ENCODE measurements at places on chromosomes 12 and 14.

DNA sequence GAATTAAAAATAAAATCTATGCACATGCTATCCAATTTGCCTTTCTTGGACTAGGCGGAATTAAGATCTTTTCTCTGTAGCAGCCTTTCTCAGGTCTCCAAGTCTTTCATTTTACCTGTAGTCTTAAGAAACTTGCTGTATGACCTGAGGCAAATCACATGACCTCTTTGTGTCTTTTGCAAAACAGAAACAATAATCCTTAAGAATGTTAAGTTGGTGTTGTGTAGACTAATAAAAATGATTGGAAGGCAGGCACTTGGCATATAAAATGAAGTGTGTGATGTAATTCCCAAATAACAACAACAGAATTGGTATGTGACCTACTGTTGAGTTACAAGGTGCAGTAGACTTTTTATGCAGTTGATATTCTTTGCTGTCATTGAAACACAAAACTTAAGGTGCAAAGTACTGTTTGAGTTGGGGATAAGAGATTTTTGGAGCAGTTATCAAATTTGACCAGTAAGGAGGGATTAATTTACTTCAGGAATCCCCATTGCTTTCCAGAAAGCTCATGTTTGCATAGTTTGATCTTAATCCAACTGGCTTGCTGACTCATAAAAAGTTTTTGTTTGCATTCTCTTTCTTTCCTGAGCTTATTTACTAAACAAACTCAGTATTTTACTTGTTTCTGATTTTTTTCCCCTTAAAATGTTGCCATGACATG lies 51.4 kb downstream of the SUSD6 start:
- DNase-seq = no peak

GRCh38 chr14:56494167-56494566 lies 85.4 kb upstream of the TMEM260 start:
- DNase-seq = no peak

GRCh38 chr14:73008501-73008900 lies 18.4 kb downstream of the ZFYVE1 start:
- DNase-seq = no peak

DNA sequence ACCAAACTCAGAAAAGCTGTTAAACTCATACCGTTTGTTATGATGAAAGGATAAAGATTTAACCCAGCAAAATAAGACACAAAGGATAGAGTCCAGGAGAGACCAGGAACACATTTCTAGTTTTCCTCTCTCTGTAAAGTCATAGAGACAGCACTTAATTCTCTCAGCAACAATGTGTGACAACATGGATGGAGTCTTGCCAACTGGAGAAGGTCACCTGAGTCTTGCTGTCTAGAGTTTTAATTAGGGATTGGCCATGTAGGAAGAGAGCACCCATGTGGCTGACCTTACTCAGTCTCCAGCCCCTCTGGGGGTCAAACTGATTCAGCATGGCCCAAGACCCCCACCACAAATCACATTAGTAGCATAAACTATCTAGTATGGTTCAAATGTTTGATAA lies 151.0 kb upstream of the ATF7IP start:
- no peak for DNase-seq

- DNase-seq = no peak
Observed at GRCh38 chr14:87199381-87199780, 793.6 kb downstream of the GALC start.

DNA sequence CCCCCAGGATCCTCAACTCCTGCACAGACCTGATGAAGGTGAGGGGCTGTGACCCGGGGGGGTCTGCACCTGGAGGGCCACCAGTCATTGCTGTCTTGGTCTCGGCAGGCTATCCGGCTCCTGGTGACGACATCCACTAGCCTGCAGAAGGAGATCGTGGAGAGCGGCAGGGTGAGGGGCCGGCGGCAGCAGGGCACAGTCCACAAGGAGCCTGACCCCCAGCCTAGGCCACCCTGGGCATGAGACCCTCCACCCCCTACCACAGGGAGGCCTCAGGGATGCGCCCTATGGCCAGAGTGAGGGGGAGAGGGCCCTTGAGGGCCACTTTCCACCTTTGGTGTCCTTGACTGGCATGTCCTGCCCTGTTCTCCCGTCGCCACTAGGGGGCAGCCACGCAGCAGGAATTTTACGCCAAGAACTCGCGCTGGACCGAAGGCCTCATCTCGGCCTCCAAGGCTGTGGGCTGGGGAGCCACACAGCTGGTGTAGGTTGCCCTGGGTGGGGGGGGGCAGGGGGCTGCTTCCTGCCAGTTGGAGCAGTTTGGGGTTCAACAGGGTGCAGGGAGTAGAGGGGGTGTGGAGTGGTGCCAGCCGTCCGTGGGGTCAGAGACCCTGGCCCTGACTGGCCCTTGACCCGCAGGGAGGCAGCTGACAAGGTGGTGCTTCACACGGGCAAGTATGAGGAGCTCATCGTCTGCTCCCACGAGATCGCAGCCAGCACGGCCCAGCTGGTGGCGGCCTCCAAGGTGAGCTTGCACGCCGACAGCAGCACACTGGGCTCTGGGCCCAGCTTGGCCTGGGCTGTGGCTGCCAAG lies 25.0 kb downstream of the HIP1R start:
- peak; percentile 61 for DNase-seq

DNA sequence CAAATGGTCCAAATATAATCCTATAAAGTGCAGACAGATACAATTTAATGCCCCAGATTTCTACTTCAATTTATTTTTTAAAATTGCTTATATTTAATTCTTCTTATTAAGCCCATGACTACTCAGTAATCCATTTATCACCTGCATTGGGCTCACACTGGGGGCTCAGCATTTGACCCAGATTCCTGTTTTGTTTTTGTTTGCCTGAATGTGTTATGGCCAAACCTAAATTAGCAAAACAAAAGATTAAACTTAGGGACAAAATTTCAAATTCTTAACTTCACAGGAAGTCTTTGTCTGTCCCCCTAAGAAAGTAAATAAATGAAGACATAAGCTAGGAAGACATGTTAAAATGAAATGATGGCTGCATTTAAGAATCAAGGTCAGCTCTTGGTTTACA lies 322.3 kb downstream of the RMST start:
- no peak for DNase-seq

DNA sequence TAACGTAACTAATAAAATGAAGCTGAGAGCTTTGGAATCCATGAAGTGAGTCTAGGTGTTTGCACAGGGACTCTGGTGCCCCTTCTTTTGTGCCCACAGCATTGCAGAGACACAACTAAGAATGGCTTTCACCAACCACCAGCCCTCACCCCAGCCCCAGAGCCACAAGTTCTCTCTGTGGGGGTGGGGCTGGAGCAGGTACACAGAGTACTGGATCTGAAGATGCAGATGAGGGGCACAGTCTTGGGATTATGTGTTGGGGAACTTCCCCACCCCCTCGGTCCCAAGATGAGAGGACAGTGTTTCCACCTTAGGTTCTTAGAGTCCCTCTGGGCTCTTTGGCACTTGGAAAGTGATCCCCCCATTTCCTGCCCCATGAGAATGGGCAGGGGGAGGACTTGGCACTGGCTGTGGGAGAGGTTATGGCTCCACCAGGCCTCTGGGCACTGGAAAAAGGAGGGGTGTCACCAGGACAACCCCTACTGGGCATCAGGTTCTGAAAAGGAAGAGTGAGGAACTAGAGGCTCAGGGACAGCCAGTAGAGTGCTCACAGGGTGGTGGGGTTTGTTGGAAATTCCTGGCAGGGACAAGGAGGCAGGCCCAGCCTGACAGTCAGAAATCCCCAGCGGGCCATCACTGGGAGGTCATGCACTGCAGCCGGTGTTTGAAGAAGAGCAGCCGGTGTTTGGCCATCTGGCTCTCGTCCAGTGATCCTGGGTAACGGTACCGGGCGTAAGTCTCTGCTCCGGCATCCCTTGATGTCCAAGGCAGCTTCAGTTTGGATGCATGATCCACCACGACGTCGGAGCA lies 6.7 kb downstream of the B4GALNT1 start:
- no peak for DNase-seq

DNA sequence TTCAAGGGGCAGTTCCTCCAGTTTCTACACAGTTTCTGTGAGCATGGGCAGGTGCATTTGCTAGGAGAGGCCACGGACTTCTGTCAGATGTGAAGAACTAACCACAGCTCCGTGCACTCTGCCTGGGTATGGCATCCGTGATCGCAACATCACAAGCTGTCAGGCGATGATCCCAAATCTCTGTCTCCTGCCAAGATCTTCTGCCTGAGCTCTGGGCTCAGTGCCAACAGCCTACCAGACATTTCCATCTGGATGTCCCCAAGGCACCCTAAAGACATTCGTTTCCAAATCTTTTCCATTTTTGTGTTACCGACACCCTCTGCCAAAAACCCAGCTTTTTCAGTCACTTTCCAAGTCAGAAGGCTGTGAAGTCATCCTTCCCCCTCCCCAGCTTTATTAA lies 292.1 kb downstream of the GLT1D1 start:
- DNase-seq = no peak

GRCh38 chr14:28305938-28306337 lies 460.6 kb upstream of the FOXG1 start:
- no peak for DNase-seq

GRCh38 chr12:55495490-55495889 lies 3.3 kb downstream of the OR6C68 start:
- no peak for DNase-seq

- DNase-seq = peak; percentile 50
Observed at GRCh38 chr14:93112891-93113677, 2.6 kb downstream of the ITPK1 start.

DNA sequence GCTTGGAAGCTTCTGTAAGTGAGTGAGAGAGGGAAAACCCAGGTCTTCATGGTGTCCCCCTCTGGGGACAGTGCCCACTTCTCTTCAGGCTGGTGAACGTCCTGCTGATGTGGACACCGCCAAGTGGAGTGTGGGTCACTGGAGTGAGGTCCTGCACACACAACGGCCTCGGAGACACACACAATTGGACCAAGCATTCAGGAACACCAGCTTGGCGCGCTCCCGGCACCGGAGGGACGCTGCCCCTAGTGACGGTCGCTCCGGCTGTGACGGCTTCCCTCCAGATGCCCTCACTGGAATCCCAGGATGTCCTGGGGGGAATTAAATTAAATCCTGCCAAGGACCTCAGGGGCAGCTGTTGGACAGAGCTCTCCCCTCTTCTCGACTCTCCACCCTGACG lies 123.1 kb downstream of the ZNF664 start:
- no peak for DNase-seq

DNA sequence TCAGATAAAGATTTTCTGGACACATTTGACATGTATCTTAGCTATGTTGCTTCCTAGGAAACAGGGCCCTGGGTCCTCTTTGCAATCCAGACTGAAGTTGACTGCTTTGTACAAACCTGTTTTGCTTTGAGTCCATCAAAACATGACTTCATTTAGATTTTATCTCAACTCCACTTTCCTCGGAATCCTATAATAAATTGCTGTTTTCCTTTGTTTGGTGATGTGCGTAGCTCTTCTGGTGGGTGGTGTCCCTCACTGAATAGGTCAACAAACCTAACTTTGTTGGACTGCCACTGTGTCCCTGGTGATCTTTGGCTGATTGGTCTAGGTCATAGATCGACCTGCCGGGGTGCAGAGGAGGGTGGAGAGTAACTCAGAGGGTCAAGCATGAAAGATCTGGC lies 735 bp upstream of the P2RX7 start:
- no peak for DNase-seq

- DNase-seq = no peak
Observed at GRCh38 chr14:74141703-74142102, 56.9 kb downstream of the LIN52 start.

DNA sequence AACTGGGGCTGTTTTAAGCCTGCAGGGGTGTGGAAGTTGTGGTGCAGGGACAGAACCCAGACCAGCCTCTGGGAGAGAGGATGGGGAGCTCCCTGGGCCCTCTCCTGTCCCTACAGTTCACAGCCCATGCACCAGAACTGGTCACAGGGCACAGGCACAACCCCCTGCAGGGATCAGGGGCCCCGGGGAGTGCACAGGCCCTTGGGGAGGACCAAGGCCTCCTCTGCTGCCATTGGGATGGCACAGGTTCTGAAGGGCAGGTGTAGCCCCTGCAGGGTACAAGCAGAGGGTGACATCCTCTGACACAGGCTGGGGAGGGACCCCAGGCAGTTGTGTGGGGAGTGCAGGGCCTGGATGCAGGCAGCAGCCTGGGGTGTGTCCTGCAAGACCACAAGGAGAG lies 66.4 kb upstream of the SFSWAP start:
- no peak for DNase-seq

GRCh38 chr12:43267818-43268217 lies 284.2 kb downstream of the ADAMTS20 start:
- DNase-seq = no peak

DNA sequence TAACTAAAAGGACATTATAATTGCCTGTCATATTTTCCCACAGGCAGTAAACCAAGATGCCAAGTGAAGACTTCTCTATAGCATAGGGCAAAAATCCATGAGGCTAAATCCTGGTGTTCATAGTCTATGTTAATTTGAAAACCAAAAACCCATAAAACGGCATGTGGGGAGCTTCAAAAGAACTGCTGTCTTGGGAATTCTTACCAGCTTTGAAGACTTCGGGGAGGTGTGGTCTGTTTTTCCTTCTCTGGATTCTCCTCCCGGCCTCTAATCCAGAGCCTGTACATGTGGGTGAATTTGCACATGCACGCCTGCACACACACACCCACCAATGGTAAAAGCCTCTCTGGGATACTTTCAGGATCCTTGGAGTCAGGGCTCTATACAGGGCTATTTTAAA lies 61.9 kb upstream of the IFNG-AS1 start:
- DNase-seq = no peak

- no peak for DNase-seq
Observed at GRCh38 chr14:33515441-33515840, 435.4 kb downstream of the EGLN3 start.

DNA sequence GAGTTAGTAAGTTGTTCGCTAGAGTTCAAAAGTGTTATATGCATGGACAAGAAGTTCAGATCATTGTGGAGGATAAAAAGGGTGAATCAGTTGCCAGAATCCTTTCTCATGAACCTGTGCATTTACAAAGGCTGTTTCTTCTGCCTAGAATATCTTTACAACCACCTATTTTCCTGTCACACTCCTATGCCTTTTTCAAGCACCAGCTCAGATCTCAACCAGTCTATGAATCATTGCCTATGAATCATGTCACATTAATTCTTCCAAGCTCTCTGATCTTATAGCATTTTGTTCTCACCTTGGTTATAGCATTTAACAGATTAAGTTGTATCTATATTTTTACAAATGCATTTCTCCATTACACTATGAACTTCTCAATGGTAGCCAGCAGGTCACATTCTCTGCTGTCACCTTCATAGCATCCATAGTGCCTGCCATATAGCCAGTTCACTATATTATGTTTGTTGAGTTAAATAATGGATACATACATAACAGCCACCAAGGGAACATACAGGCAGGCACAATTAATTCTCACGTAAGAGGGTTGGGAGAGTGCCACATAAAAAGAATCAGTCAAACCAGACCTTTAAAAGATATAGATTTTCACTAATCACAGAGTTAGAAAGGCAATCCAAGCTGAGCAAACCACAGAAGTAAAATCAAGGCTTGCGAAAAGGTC lies 573.0 kb downstream of the FOXG1 start:
- no peak for DNase-seq

DNA sequence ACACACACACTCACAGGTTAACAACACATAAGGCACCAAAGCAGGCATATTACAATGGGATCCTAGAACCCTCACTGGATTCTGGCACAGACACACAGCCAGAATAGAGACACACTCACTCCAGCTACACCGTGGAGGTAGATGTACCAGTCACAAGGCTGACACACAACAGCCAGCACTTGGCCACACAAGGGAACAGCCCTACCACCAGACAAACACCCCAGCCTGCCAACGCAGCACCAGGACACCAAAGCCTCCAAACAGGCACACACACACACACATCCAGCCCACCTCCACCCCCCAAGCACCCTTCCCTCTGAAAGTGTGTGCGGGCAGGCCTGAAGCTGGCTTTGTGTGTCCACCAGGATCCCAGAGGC lies 10.9 kb upstream of the ITGB7 start:
- DNase-seq = no peak

GRCh38 chr14:78103271-78103670 lies 66.9 kb upstream of the NRXN3 start:
- no peak for DNase-seq
